Left forelimb (tissue), 1 donor: ENCODE measurements at places on chromosomes 1 and 21.

GRCh38 chr1:55612988-55613387 lies 397.8 kb upstream of the USP24 start:
- DNase-seq = no peak

DNA sequence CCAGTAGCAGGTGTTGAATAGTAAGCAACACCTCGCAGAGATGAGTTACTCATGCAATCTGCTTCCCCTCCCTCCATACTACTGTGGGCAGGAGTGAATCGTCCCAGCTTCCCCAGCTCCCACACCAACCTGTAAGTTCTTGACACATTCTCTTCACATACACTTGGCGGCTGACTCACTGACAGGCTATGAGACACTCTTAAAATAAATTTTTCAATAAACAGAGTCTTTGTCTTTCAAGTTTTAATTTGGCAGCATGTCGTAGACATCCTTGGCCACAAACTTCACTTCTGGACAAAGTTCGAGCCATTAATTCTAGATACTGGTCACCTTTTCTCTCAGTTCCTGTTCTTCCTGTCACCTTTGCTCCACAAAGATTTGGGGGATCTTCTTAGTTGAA lies 290.7 kb downstream of the TM2D1 start:
- DNase-seq = no peak

- DNase-seq = no peak
These were observed 8.0 kb downstream of the STX6 start for GRCh38 chr1:181014477-181015250.

DNA sequence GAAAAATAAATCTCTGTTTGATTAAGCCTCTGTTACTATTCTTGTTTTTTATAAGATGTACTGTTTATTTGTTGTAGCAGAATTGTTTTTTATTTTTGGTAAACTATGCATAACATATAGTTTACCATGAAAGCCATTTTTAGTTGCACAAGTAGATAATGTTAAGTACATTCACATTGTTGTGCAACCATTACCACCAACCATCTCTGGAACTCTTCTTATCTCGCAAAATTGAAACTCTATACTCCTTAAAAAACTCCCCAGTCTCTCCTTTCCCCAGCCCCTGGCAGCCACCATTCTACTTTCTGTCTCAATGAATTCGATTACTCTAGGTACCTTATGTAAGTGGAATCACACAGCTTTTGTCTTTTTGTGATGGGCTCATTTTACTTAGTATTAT lies 27.4 kb upstream of the UHMK1 start:
- DNase-seq = no peak

DNA sequence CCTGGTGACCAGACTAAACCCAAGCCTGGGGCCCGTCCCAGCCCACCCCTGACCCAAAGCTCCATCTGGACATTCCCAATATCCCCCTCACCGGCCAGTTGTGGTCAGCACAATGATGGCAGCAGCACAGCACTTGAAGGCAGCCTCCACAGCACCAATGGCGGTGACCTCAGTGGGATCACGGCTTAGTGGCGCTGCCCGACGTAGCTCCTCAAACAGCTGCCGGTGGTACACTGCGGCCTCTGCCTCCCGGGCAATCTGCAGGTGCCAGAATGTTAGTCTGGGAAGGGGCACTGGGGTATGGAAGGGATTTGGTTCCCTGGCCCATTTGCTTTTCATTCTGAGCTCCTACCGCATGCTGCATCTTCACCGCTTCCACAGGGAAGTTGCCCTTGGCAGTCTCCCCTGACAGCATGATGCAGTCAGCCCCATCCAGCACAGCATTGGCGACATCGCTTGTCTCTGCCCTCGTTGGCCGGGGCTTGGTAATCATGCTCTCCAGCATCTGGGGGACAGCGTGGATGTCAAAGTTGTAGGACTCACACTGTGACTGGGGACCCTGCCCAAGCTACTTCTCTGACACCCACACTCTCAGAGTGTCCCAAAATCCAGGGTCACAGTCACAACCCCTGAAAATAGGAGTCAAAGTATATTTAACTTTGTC lies 8.0 kb downstream of the PKLR start:
- DNase-seq = no peak

GRCh38 chr1:51829058-51829457 lies 49.5 kb downstream of the NRDC start:
- no peak for DNase-seq

DNA sequence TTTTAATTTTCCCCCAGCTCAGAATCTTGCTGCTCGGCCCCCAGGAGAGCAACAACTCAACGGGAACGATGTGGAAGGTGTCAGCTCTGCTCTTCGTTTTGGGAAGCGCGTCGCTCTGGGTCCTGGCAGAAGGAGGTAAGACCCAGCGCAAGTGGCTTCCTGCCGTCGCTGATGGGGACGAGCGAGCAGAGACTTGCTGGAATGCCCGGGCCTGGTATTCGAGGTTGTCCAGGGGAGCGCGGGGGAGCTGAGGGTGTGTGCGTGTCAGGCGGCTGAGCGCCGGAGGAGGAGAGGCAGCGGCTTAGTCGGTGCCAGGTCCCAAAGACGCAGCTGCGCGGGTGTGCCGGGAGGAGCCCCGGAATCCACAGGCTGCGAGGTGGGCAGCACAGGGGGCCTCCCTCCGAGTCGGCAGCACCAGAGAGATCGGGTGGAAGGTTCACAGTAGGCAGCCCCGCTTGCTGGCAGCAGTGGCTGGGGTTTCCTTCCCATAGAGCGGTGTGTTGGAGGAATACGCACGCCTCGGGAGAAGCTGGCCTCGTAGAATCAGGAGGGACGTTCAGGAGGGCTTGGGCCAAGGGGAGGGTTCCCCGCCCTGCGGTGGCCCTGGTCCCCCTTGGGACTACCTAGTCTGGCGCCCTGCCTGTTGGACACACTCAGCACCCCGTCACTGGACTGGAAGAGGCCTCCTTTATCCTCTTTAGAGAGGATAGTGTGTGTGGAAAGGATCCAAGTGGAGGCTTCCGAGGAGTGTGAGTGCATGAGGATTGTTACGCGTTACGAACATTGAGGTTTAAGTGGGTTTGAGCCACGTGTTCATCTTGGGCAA lies 547 bp downstream of the PDPN start:
- peak; percentile 80 for DNase-seq

- DNase-seq = no peak
These were observed 56.1 kb downstream of the KAZN start for GRCh38 chr1:14654554-14654953.

DNA sequence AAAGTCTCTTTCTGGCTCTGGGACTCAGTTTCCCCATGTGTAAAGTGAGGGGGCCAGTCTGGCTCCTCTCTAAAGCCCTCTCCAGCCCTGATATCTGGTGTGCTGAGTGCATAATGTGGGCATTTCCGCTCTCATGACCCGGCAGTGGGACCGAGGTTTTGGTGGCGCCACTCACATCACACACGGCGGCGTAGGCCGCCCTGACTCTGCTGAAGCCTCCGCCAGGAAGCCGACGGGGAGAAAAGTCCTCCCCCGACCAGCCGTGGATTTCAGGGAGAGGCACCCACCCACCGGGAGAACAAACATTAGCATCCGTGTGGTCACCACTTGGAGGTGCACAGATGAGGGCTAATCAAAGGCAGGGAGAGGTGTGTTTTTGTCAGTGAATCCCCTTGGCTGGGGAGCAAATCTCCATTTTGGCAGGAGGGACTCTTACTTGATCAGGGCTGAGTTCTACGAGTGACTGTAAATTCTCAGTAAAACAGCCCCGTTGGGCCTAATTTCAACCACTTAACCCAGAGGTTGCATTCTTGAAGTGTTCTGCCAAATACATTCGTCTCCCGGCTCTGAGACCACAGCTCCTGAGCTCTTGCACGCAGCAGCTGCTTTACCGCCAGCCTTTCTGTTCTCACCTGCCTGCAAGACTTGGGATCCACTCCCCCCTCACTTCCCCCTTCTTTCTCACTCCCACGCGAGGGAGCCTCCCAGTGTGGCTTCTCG lies 118.2 kb downstream of the FOXD2 start:
- no peak for DNase-seq

GRCh38 chr21:39842741-39843459 lies 24.3 kb upstream of the PCP4 start:
- no peak for DNase-seq

GRCh38 chr21:31181082-31181750 lies 142.9 kb upstream of the KRTAP19-8 start:
- no peak for DNase-seq

DNA sequence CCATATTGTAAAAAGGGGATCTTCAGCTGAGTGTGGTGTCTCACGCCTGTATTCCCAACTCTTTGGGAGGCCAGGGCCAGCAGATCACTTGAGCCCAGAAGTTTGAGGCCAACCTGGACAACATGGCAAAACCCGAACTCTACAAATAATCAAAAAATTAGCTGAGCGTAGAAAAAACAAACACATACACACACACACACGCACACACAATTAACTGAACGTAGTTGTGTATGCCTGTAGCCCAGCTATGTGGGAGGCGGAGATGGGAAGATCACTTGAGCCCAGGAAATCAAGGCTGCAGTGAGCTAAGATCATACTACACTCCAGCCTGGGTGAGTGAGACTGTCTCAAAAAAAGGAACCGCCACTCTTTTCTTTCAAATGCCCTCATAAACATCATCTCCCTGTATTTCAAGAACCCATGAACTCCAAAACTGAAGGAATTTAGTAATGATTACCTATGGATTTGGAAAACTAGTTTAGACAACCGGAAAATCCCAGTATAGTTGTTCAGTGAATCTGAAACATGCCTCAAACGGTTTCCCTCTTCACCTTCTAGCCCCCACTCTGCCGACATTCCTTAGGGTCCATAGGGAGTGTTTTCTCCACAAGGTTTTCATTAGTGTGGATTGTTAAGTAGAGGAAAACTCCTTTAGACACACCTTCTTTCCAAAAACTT lies 4.5 kb downstream of the TXNIP start:
- no peak for DNase-seq
